ENCODE measurements at places on chromosomes 3 and 15.

DNA sequence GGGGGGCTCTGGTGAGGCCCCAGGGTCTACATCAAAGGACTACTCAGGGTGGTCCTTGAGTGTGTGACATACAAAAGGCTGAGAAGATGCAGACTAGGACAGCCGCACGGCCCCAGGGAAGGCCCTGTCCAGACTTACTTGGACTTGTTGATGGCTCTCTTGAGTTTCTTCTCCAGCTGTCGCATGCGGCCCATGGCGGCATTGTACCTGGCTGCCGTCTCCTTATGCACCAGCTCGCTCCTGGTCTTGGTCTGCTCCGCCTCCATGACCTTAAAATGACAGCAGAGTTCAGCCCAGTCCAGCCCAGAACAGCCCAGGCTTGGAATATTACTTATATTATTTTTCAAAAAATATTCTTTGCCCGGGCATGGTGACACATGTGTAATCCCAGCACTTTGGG is 56.0 kb downstream of the CAPN7 start:
- ATAC-seq, result no peak

DNA sequence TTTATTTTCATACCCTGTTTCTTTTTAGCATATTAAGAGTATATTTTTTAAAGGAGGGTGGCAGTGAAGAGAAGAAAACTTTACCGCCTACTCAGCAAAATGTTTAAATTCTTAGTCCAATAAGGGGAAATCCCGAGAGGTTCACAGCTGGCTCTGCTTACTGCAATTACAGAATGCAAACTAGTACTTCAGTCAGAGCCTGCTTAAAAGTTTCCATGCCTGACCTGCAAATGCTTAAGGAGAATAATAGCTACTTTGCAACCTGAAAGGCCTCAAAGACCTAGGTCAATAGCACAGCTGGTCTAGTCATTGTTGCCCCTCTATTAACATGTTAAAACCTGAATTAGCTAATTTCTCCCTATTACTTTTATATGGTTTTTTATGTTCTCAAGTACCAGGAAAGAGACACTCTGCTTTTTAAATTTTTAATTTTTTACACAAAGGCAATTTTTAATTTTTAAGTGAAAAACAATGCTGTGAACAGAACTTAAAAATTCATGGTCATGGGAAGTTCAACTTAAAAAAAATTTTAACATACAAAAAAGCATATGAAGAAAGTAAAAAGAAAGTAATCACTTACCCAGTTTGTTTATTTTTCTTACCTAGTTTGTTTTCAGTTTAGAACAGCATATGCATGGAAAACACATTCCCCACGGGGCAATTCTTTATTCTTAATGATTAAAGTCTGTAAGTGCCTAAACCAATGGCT is 79.2 kb downstream of the P3H2 start:
- no peak for ATAC-seq

DNA sequence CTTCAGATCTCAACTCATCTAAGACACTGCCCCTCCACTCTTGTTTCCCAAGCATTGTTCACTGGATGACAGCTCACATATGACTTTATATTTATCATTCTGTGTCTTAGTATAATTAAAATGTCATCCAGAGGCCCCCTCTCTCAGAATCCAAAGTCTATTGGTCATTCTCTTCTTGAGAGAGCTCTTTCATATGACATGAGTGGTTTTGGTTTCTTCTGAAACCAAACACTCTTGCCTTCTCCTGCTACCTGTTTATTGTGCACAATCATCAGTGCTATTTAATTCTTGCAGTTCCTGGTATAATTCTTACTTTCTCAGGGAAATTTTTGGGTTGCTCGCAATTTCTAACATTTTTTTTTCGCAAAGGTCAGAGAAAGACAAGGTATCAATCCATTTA is 249.5 kb downstream of the IL5RA start:
- no peak for ATAC-seq

GRCh38 chr15:84953726-84954125 is 27.9 kb upstream of the PDE8A start:
- no peak for ATAC-seq

DNA sequence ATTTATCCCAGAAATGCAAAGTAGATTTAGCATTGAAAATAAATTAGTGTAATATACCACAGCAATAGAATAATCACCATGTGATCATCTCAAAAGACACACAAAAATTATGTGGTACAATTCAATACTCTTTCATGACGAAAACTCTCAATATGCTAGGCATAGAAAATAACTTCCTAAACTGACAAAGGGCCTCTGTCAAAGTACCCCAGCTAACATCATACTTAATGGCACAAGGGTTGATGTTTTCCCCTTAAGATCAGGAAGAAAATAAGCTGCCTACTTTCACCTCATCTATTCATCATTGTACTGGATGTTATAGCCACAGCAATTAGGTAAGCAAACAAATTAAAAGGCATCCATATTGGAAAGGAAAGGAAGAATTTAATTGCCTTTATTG is 22.7 kb upstream of the NIPA2 start:
- no peak for ATAC-seq

- no peak for ATAC-seq
Measured at GRCh38 chr15:37219211-37219701, 118.9 kb upstream of the MEIS2 start.

- no peak for ATAC-seq
Measured at GRCh38 chr3:194139814-194140391, 4.0 kb downstream of the HES1 start.

- ATAC-seq, result no peak
Measured at GRCh38 chr15:74790080-74790916, 8.4 kb downstream of the CSK start.

GRCh38 chr3:63067999-63068645 is 192.9 kb upstream of the CADPS start:
- no peak for ATAC-seq

DNA sequence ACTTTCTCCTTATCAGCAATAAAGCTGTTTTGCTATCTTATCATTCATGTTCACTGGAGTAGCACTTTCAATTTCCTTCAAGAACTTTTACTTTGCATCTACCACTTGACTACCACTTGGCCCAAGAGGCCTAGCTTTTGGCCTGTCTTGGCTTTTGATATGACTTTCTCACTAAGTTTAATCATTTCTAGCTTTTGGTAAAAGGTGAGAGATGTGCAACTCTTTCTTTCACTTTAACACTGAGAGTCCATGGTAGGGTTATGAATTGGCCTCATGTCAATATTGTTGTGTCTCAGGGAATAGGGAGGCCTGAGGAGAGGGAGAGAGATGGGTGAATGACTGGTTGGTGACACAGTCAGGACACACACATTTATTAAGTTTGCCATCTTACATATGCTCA is 31.0 kb upstream of the FAM3D start:
- no peak for ATAC-seq

GRCh38 chr3:11300970-11301369 is 28.8 kb downstream of the ATG7 start:
- peak; percentile 56 for ATAC-seq

DNA sequence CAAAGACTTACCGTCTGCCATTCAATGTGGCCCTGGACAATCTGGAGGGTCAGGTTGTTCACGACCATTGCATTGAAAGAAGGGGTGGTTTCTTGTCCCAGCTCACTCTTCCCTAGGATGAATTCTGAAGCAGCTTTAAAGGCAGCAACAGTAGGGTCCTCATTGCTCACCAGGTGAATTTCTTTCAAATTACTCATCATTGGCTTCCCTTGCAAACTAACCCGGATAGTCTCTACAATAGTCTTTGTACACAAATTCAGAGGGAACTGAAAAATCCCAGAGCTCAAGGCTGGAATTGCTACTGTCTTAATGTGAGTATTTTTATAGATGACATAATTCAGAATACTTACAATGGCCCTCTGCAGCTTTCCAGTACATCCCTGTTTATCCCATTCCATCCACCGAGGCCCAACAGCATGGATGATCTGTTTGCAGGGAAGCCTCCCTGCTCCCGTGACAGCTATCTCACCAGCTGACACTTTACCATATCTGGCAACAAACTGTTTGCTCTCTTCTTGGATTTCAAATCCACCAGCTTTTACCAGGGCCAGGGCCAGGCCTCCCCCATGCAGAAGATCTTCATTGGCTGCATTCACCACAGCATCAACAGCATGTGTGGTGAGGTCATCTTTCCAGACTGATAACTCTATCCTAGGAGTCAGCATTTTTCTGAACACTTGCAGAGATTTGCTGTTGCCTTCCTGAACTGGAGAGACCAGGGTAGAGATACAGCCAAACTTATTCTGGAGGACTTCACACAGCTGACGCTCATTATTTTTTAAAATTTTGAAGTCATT is 8.6 kb downstream of the PARP9 start:
- no peak for ATAC-seq

All from activated CD4-positive, CD25-positive, alpha-beta regulatory T cell treated with anti-CD3 and anti-CD28 coated beads, Interleukin-2, amount 50 U/mL, for 24 hours (primary cell).